ENCODE measurements at places on chromosomes 2 and 18. TPM values are rescaled to one million over a fixed set of nuclear protein-coding genes. Genes with fewer than 3 reads are reported as not detected.

NPPC gene
- polyA plus RNA-seq, result not detected

TWIST2 gene
- 23.2 TPM for polyA plus RNA-seq

PLCL1 gene
- polyA plus RNA-seq, result not detected

CNDP1 gene
- not detected for polyA plus RNA-seq

UGT1A5 gene
- not detected for polyA plus RNA-seq

SPR gene
- polyA plus RNA-seq, result 37.1 TPM

SLC39A10 gene
- 20.0 TPM for polyA plus RNA-seq

DNAJC5G gene
- not detected for polyA plus RNA-seq

SCN1A gene
- not detected for polyA plus RNA-seq

CREG2 gene
- 3.6 TPM for polyA plus RNA-seq

SAG gene
- polyA plus RNA-seq, result not detected

MC2R gene
- polyA plus RNA-seq, result not detected

OXER1 gene
- not detected for polyA plus RNA-seq

SERPINB3 gene
- polyA plus RNA-seq, result 12.3 TPM

PROC gene
- polyA plus RNA-seq, result 0.60 TPM

FBLN7 gene
- polyA plus RNA-seq, result 0.18 TPM

TNFAIP6 gene
- 0.09 TPM for polyA plus RNA-seq

CCBE1 gene
- 14.9 TPM for polyA plus RNA-seq

COL4A4 gene
- polyA plus RNA-seq, result 0.01 TPM

OTOS gene
- not detected for polyA plus RNA-seq

OSR1 gene
- 31.8 TPM for polyA plus RNA-seq

MERTK gene
- polyA plus RNA-seq, result 0.05 TPM

TGFBRAP1 gene
- polyA plus RNA-seq, result 9.8 TPM

WIPF1 gene
- 0.08 TPM for polyA plus RNA-seq

VWA3B gene
- 0.16 TPM for polyA plus RNA-seq

GPR17 gene
- polyA plus RNA-seq, result not detected

DNAH7 gene
- polyA plus RNA-seq, result 0.10 TPM

FBXO41 gene
- 4.5 TPM for polyA plus RNA-seq

KLHL29 gene
- polyA plus RNA-seq, result 3.6 TPM

ARHGEF33 gene
- 0.05 TPM for polyA plus RNA-seq

ALPG gene
- polyA plus RNA-seq, result 0.03 TPM

IHH gene
- 0.02 TPM for polyA plus RNA-seq

PFN4 gene
- 0.42 TPM for polyA plus RNA-seq

GFPT1 gene
- polyA plus RNA-seq, result 10.1 TPM

GULP1 gene
- polyA plus RNA-seq, result 11.0 TPM

DUSP2 gene
- polyA plus RNA-seq, result 3.1 TPM

CD28 gene
- polyA plus RNA-seq, result not detected

SCN7A gene
- polyA plus RNA-seq, result not detected

TUBB8B gene
- 0.59 TPM for polyA plus RNA-seq

CXCR1 gene
- polyA plus RNA-seq, result 1.4 TPM

FOXI3 gene
- polyA plus RNA-seq, result 0.78 TPM

PROKR1 gene
- polyA plus RNA-seq, result 0.01 TPM

SERPINB7 gene
- 53.2 TPM for polyA plus RNA-seq

SERPINB10 gene
- 0.07 TPM for polyA plus RNA-seq

ACTG2 gene
- polyA plus RNA-seq, result 1.0 TPM

GPR45 gene
- polyA plus RNA-seq, result not detected

COL3A1 gene
- polyA plus RNA-seq, result 0.03 TPM

AAMP gene
- 112 TPM for polyA plus RNA-seq

SPEG gene
- polyA plus RNA-seq, result 33.4 TPM

SIX2 gene
- polyA plus RNA-seq, result 0.02 TPM

GATA6 gene
- polyA plus RNA-seq, result 0.62 TPM

LAMA3 gene
- 1,309 TPM for polyA plus RNA-seq

UGT1A4 gene
- polyA plus RNA-seq, result not detected

PROM2 gene
- 48.8 TPM for polyA plus RNA-seq
